Stomach (tissue), 19 donors: ENCODE measurements at places on chromosomes 12 and 14. TPM values are rescaled to one million over a fixed set of nuclear protein-coding genes. Genes with fewer than 3 reads are reported as not detected.

KRT77 gene
- not detected for total RNA-seq

SLC48A1 gene
- total RNA-seq = 18.1 TPM

GRCh38 chr12:95529693-95530225 lies 21.5 kb downstream of the USP44 start:
- no peaks in the 10 kb centered on the region for H3K4me1 ChIP-seq
- no peak overlapping the region for H3K27ac ChIP-seq
- no peak overlapping the region for H3K4me3 ChIP-seq
- no peaks in the 10 kb centered on the region for H3K27me3 ChIP-seq
- H3K36me3 ChIP-seq = no peaks in the 10 kb centered on the region
- no peak for DNase-seq

DNA sequence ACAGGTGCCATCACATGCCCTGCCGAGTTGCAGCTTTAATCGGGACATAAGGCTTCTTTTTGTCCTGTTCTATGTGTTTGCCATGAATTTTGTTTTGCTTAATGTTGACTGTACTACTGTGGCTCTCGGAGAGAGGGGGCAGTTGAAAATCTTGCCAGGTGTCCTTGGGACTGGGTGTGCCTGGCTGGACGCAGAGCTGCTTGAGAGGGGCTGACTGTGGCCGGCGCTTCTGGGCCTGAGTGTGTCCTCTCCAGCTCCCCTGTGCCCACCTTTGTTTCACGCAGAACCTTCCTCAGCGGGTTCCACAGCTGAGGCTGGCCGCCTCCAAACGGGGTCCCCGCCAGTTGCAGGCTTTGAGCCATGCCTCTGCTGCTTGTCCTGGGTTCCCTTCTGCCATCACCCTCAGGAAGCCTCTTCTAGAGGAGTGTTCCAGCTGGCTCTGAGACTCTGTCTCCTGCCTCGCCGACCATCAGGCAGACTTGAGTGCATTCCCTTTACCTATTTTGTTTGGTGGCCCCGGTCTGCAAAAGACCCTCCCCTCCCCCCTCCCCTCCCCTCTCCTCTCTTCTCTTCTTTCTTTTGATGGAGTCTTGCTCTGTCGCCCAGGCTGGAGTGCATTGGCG lies 49.7 kb downstream of the DDX51 start:
- no peak overlapping the region for H3K4me3 ChIP-seq
- DNase-seq = no peak
- no peaks in the 10 kb centered on the region for H3K27me3 ChIP-seq
- H3K4me1 ChIP-seq = no peaks in the 10 kb centered on the region
- peaks cover 25% of the 10 kb centered on the region for H3K36me3 ChIP-seq

DNA sequence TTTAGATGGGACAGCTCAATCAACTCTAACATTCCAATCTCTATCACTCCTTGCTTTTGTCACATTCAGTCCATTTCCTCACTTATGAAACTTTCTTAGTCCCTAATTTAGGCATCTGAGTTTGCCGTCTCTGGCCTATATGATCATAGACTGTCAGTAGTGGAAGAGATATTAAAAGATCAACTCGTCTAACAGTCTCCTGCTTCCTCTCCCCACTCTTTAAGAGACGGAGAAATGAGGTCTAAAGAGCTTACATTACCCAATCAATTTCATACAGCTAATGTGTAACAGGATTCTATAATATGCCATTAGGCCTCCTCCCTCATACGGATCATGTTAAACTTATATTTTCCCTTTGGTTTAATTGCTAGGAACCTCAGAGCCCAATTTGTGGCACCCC lies 6.5 kb upstream of the ATP23 start:
- no peak overlapping the region for H3K4me3 ChIP-seq
- no peaks in the 10 kb centered on the region for H3K27me3 ChIP-seq
- peaks cover 3% of the 10 kb centered on the region for H3K36me3 ChIP-seq
- H3K27ac ChIP-seq = no peak overlapping the region
- H3K4me1 ChIP-seq = peaks cover 25% of the 10 kb centered on the region
- no peak for DNase-seq

GRCh38 chr12:131537267-131537958 lies 173.5 kb upstream of the SFSWAP start:
- H3K4me3 ChIP-seq = no peak overlapping the region
- H3K27ac ChIP-seq = no peak overlapping the region
- DNase-seq = no peak
- peaks cover 27% of the 10 kb centered on the region for H3K27me3 ChIP-seq
- no peaks in the 10 kb centered on the region for H3K36me3 ChIP-seq

- H3K27me3 ChIP-seq = no peaks in the 10 kb centered on the region
- no peak for DNase-seq
- H3K4me1 ChIP-seq = peaks cover 68% of the 10 kb centered on the region
- no peak overlapping the region for H3K4me3 ChIP-seq
- H3K27ac ChIP-seq = no peak overlapping the region
Measured at GRCh38 chr12:109151457-109151856, 35.1 kb downstream of the ACACB start.

GRCh38 chr14:48323665-48324064 lies 648.3 kb upstream of the MDGA2 start:
- no peaks in the 10 kb centered on the region for H3K36me3 ChIP-seq
- no peaks in the 10 kb centered on the region for H3K27me3 ChIP-seq
- H3K4me1 ChIP-seq = no peaks in the 10 kb centered on the region
- no peak overlapping the region for H3K4me3 ChIP-seq
- no peak overlapping the region for H3K27ac ChIP-seq

DNA sequence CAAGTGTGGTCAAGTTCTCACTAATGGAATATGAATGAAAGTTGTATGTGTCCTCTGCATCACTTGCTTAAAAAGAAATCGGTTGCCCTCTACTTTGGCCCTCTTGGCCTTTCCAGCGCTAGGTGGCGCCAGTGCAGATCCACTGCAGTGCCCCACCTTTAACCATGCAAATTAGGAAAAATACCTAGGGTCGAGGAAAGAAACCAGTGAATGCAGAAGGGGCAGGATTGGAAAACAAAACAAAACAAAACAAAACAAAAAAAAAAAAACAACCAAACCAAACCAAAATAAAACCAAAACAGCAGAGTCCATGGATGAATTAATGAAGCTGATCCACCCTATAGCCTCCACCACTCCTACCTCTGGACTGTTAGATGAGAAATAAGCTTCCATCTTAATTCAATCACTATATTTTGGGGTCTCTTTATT lies 12.9 kb upstream of the NEMF start:
- no peak overlapping the region for H3K4me3 ChIP-seq
- H3K36me3 ChIP-seq = no peaks in the 10 kb centered on the region
- DNase-seq = peak; percentile 90
- peak overlapping the region; percentile 99 for H3K27ac ChIP-seq

DNA sequence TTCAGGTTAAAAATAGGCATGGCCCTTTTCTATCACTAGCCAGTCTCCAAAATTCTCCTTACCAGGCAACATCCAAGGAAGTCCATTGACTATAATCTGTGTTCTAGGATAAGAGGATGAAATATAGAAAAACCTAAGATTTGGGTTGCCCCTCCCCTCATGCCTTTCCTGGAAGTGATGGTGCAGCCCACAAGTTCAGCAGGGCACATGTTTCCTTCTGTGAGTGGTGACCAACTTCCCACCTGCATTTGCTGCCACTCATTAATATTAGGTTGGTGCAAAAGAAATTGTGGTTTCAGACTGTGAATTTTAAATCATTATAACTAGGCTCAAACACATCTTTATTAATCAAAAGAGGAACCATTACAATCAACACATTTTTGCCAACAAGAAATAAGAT lies 250.5 kb upstream of the FKBP4 start:
- H3K4me3 ChIP-seq = no peak overlapping the region
- H3K27me3 ChIP-seq = no peaks in the 10 kb centered on the region
- no peak overlapping the region for H3K27ac ChIP-seq
- DNase-seq = no peak

DNA sequence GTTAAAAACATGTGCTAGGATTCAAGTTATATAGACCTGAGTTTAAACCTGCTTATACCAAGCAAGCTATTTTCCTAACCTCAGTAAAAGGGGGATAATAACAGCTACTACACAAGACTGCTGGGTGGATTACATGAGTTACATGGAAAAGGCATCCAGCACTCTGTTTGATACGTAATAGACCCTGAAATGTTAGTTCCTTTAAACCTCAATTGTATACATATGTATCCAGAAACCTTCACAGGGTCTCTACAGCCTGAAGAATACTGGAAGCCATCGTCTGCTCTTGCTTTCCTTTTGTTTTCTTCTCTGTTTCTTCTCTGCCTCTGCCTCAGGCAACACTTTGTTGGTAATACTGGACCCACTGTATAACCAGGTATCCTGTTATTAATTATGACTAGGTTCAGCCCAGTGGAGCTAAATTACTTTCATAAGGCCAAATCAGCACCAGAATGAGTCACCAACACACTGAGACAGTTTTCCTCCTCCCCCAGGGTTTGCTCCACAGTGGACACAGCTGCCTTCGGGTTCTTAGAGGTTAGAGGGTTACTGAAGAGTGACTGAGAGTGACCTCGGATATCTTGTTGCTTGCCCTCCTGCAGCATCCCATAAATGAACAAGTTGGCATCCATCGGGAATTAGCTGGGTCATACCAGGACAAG lies 127.1 kb downstream of the CAPZA3 start:
- peaks cover 6% of the 10 kb centered on the region for H3K4me1 ChIP-seq
- DNase-seq = no peak
- H3K4me3 ChIP-seq = no peak overlapping the region
- H3K27ac ChIP-seq = no peak overlapping the region
- no peaks in the 10 kb centered on the region for H3K36me3 ChIP-seq

DNA sequence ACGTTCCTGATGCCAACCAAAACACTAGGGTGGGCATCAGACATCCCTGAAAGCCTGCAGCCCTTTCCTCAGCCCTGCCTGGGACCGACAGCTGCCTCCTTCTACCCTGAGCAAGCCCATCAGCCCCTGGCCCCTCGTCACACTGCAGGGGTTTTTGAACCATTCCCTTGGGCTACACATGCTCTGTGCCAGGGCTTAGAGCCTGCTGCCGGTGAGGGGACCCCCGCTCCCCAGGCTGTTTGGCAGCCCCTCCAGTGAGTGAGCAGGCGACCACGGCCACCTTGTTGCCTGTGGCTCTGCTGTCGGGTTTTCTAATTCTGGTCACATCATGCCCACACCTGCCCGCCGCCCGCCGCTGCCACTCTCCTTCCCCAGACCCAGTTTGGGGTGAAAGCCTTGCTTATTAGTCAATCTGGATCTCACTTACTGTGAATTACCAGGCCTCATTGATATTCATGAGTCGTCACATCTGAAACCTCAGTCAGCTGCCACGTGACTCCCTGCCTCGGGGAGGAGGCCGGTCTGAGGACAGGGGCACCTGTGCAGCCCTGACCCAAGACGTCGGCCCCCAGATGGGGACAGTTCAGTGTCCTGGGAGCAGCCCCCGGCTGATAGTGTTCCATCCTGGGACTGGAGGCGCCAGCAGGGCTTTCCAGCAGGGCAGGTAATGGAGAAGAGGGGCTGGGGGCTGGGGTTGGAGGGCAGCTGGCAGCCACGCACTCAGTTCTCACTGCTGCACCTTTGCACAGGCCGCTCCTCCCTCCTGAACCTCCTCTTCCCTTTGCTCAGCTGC lies 163.0 kb downstream of the RBM19 start:
- H3K4me3 ChIP-seq = no peak overlapping the region
- H3K36me3 ChIP-seq = no peaks in the 10 kb centered on the region
- no peak for DNase-seq
